Muscle of arm (tissue), 14 donors: ENCODE measurements at places on chromosomes 12 and 14.
A peak's percentile ranks its signal among the peaks of the same experiment; 100 is the strongest.

DNA sequence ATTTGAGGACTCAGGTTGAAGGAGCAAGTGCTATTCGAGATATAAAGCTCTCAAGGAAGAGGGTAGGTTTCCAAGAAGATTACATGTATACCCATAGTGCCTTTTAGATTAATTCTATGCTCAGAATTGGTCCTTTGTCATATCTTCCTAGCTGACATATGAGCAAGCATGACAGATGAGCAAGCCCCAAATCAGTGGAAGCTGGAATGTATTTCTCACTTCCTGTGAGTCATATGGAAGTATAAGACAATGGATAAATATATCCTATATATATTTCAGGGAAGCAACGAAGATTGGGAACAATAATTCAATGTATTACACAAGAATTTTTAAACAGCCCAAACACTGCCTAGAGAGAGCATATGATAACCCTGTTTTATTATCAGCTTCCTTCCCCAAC, 674.1 kb upstream of the ATXN7L3B start:
- no peak for DNase-seq

DNA sequence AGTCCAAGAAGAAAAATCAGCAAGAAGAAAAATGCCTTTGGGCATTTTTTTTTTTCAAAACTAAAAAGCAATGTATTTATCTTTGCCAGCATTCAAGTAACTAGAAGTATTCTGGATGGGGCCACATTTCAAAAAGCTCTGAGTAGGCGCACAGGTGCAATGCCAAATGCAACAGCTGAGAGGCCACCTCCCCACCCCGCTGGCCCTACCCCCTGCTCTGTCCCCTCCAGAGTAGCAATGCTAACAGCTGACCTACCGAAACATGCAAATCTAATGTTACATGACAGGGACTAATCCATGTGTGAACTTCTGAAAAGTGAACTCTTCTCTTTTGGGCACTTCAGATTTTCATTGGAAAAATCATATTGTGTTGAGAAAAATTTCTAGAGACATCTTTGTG, 153.7 kb upstream of the SLC38A2 start:
- no peak for DNase-seq

GRCh38 chr14:74974364-74975058, 19.1 kb upstream of the PGF start:
- DNase-seq, result peak; percentile 72

GRCh38 chr14:68264260-68264569, 444.6 kb downstream of the RAD51B start:
- DNase-seq, result no peak

DNA sequence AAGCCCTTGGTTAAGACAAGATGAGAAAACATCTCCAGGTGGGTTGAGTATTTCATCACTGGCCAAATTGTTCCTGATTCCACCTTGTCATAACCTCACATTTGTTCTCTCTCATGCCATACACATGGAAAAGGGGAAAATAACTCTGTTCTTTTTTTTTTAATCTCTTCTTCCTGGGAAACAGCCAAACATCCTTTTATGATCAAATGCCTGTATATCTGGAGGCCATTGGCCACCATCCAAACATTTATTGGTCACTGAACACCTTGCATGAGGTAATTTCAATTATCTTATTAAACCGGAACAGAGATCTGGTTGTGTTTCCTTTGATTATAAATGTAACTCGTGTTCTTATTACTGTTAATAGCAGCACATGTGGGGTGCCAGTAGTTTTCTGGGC, 469.6 kb downstream of the NPAS3 start:
- DNase-seq, result no peak

DNA sequence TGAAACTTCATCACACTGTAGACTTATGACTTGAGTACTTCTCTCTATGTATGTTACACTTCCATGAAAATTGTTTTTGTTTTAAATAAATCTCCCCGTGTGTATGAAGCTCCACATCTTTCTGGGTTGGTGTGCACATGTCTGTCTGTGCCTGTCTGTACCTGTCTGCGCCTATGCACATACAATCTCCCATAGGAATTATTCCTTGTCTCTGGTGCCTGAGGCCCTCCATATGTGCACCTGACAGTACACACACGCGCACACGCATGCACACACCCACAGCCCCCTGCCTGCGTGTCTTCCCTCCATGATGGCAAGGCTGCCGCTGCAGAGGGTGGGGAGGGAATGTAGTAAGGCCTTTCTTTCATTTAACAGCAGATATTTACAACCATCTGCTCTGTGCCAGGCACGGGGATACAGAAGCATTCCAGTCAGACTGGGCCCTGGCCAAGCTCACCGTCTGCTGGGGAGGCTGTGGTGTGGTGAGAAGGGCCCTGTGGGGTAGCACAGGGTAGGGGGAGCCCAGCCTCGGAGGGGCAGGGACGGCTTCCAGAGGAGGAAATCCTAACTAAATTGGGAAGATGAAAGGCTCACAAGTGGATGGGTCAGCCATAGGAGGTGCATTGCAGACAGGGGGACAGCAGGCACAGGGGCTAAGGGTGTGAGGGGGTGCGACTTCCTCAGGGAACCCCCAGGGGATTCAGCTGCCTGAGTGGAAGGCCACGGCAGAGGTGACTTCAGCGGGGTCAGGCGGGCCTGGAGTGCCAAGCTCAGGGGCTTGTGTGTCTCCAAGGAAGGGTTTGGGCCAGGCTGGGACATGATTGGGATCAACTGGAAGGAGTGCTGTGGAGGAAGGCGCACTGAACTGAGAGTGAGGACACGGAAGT, 26.1 kb downstream of the KRT8 start:
- DNase-seq, result no peak

DNA sequence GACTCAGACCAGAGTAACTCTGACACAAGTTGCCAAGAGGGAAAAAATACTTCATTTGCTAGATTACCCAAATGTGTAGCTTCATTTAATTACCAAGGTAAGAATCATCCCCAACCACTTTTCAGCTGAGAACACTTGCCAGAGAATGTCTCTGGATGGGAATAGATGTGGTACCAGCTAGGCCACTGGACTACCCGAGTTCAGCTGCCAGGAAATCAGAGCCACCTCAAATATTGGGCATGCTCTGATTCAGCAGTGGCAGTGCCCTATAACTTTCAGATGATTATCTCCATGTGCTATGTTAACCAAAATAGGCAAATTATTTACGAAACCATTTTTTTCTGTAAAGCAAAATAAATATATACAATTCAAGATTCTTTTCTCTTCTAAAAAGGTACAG, 80.7 kb downstream of the SLC38A1 start:
- no peak for DNase-seq

- DNase-seq, result no peak
Measured at GRCh38 chr12:3293446-3294161, 197.4 kb upstream of the PRMT8 start.

DNA sequence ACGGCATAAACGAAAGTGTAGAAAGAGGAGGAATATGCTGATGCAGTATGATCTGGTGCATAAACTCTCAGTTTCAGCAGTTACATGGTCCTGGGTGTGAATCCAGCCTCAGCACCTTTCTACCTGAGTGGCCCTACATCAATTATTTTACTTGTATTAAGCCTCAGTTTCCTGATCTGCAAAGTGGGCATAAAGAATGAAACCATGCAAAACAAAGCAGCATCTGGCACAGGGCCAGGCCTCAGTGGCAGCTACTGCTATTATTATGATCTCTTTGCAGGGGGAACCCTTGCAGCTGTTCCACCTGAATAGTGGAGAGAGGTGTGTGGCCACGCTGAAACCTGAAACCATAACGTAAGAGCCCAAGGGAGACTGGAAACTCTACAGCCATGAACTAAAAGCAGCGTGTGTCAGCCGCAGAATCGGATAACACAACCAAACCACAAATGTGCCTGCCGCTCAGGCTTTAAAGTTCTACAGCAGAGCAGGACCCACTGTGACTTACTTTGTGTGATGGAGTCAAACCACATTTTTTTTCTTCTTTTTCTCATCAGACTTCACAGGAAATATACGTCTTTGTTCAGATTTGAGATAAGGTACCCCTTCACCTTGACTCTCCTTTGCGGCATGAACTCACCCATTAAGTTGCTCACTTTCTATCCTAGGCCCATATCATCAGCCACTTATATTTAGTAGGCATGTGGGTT, 29.2 kb upstream of the FOS start:
- DNase-seq, result no peak

GRCh38 chr14:96297000-96297399, 41.0 kb downstream of the BDKRB1 start:
- no peak for DNase-seq

GRCh38 chr14:36258241-36258640, 62.2 kb downstream of the MBIP start:
- DNase-seq, result no peak

GRCh38 chr12:60415351-60415750, 819.5 kb downstream of the SLC16A7 start:
- DNase-seq, result no peak

- no peak for DNase-seq
Measured at GRCh38 chr12:101539148-101539547, 55.6 kb upstream of the MYBPC1 start.

GRCh38 chr12:94817695-94818075, 167.3 kb upstream of the TMCC3 start:
- no peak for DNase-seq

- no peak for DNase-seq
Measured at GRCh38 chr14:79373451-79373850, 837.9 kb downstream of the DIO2 start.

- DNase-seq, result no peak
Measured at GRCh38 chr12:78210894-78211302, 380.2 kb downstream of the NAV3 start.

DNA sequence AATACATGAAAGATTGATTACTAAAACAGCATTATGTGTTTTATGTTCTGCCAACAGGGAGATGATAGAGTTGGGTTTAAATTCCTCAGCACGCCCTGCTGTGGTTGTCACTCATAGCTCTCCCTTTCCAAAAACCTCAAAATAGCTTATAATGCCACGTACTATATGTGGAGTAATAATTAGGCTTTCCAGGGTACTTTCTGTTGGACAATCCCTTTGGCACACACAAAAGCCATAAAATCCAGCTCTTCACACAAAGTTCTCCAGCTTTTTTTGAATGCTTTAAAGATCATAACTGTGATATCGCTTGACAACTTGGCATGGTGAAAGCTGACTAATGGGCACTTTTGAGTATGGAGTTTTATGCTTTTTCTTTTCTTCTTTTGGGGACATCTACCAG, 145.3 kb upstream of the DCN start:
- DNase-seq, result peak; percentile 63

DNA sequence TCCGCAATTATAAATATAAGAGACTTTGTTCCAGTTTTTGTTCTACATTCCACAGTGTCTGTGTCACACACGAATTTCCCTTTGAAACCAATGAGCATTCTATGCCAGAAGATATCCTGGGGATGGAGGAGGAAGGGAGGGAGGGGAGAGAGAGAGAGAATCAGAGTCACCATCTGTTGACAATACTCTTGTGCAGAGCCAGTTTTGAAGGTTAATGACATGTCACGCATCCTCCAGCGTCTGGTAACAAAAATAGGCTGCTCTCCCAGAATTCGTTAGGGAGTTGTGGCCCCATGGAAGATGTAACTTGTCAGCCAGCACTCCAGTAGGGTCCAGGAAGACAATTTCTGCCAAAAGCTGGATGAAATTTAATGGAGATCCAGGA, 213.5 kb upstream of the KRR1 start:
- peak; percentile 91 for DNase-seq

- no peak for DNase-seq
Measured at GRCh38 chr12:16349131-16349460, 1.7 kb downstream of the MGST1 start.

- DNase-seq, result no peak
Measured at GRCh38 chr12:57750561-57751431, 1.3 kb downstream of the CDK4 start.

DNA sequence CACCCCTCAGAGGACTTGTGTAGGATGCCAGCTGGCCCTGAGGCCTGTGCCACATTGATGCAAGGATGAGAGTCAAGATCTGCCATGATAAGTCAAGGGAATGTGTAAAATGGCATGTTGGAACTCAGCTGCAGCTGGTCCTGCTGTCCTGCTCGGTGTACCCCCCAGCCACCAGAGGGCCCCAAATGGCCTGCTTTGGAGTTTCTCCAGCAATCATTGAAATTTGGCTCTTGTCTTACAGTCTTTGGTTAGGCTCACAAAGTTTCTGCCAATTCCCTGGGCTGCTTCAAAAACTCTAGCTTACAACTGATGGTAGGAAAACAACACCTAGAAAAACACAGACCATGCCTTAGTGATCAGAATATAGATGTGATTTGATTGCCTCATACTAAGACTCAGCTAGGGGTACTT, 76.8 kb downstream of the HSD17B6 start:
- peak; percentile 21 for DNase-seq

- no peak for DNase-seq
Measured at GRCh38 chr12:116150452-116150851, 127.0 kb downstream of the MED13L start.

DNA sequence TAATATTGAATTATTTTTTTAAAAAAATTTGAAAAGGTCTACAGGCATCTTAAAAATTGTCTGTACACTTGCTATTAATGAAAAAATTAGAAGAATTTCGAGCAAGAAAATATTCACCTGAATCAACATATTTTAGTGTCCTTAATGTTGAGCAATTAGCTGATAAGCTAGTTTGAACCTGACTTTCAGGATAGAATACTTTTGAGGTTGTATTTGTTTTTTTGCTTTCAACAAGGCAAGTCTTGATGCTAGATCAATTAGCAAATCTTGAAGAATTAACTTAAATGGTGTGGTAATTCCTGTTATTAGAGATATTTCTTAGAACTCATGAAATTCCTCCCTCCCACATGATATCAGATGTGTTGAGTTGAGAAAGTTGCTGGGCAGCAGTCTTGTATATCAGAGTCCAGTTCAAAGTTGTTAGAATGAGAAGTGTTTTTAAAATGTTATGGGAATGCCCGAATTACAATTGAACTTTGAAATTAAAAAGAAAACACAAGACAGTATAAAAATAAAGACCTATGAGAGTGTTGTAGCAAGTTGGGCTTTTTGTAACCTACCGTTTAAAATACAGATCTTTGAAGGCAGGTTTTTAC, 119.2 kb downstream of the TRMT5 start:
- DNase-seq, result no peak

GRCh38 chr14:51335961-51336723, 96.1 kb downstream of the TMX1 start:
- peak; percentile 80 for DNase-seq

- no peak for DNase-seq
Measured at GRCh38 chr12:119644930-119645329, 23.0 kb upstream of the PRKAB1 start.

DNA sequence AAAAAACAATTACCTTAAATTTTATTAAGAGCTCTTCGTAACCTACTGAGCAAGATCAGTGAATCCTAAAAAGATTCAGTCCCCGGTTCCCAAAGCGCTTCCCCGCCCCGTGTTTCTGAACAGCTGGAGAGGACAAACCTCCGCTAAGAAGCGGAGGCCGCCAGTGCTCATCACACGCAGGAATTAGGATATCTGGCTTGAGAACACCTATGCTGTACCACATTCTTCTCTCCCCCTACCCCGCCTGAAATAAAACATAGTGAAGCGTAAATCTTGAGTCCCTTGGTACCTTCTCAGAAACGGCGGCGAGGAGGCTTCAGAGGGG, 774 bp upstream of the WDR20 start:
- no peak for DNase-seq

DNA sequence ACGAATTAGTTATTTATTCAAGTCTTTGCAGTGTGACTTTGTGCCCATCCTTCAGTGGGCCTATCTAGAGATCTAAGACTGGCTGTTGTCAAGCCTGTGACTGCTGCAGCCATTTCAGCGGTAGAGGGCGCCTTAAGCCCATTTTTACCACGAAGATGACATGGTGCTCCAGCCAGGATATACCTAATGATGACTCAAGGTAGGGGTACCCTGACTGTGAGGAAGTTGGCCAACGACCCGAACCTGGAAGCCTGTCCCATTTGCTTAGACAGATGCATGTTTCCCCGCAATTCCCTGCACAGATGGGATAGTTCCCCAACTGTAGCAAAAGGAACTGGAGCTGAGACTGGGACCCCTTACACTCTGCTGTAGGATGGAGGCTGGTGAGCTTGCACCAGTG, 41.3 kb downstream of the RAB3IP start:
- no peak for DNase-seq
